ENCODE measurements at places on chromosomes 16 and 17.

GRCh38 chr16:56848029-56848936 lies 16.7 kb upstream of the SLC12A3 start:
- DNase-seq = no peak
- no peak overlapping the region for H3K4me3 ChIP-seq
- H3K27ac ChIP-seq = no peak overlapping the region
- peaks cover 26% of the 10 kb centered on the region for H3K36me3 ChIP-seq
- no peaks in the 10 kb centered on the region for H3K27me3 ChIP-seq
- no peaks in the 10 kb centered on the region for H3K4me1 ChIP-seq

DNA sequence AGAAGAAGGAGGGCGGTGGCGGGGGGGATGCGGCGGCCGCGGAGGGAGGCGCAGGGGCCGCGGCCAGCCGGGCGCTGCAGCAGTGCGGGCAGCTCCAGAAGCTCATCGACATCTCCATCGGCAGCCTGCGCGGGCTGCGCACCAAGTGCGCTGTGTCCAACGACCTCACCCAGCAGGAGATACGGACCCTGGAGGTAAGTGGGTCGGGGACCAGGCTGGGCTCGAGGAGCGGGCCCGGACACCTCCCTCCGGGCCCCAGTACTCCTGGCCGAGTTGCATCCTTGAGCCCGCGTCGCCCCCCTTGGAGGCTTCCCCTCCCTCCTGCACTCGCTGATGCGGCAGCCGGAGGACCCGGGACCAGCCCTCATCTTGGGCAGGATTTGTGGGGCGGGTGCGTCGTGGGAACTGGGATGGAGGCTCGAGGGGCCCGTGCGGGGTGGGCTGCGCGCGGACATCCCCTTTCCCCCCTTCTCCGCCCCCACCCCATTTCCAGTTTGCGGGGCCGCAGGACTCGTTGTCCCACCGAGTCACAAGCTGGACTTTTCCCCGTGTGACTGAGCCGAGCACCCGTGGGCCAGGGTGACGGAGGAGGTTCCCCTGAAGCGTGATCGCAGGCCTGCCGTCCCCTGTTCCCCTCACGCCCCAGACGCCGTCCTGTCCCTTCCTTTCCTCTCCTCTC lies 572 bp downstream of the KSR1 start:
- H3K36me3 ChIP-seq = no peaks in the 10 kb centered on the region
- H3K27me3 ChIP-seq = no peaks in the 10 kb centered on the region
- H3K4me3 ChIP-seq = peak overlapping the region; percentile 86
- DNase-seq = no peak

- H3K36me3 ChIP-seq = peaks cover 6% of the 10 kb centered on the region
- H3K27ac ChIP-seq = no peak overlapping the region
- H3K4me1 ChIP-seq = no peaks in the 10 kb centered on the region
- no peak for DNase-seq
These were observed 46.6 kb downstream of the MRM3 start for GRCh38 chr17:828761-829160.

DNA sequence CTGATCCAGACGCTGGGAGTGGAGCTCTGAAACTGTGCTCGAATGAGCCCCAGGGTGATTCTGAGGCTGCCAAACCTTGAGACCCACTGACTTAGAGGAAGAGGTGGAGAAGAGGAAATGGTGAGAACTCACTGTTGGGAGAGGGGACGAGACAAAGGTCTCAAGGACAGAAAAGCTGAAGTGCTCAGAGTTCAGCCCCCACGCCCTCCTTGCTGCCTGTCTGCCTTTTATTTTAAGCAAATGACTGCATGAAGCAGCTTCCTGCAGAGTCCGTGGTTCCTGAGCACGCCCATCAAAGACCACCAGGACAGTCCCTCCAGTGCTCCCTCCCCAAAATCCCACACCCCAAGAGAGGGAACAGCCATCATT lies 20.4 kb downstream of the COTL1 start:
- H3K27me3 ChIP-seq = no peaks in the 10 kb centered on the region
- H3K36me3 ChIP-seq = no peaks in the 10 kb centered on the region
- H3K4me1 ChIP-seq = peaks cover 60% of the 10 kb centered on the region
- H3K27ac ChIP-seq = no peak overlapping the region
